ENCODE measurements at places on chromosomes 4 and X.
A peak's percentile ranks its signal among the peaks of the same experiment; 100 is the strongest.

DNA sequence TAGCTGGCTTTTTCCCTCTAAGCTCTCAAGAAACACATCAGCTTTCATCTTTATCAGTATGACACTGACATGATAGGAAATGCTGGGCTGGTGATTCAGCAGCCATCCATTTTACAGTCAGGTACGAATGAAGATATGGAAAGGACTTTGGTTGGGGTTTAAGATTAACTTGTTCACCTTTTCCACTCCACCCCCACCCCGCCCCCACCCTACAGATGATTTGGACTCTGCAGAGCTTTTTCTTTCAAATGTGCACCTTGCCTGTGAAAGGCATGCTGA lies 132.6 kb downstream of the AKAP4 start:
- no peak for DNase-seq

DNA sequence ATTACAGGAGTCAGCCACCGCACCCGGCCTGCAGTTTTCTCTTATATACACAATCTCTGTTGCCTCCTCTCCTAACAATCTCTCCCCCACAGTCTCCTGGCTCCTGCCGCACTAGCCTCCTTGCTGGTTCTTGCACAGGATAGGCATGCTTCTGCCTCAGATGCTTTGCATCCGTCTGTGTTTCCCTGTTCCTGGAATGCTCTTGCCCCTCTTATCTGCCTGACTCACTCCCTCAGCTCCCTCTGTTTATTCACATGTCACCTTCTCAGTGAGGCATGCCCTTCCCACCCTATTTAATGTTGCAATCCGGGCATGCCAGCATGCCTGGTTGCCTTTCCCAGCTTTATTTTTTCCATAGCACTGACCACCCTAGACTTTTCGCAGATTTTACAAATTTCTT lies 161.9 kb downstream of the PHF8 start:
- DNase-seq = no peak

DNA sequence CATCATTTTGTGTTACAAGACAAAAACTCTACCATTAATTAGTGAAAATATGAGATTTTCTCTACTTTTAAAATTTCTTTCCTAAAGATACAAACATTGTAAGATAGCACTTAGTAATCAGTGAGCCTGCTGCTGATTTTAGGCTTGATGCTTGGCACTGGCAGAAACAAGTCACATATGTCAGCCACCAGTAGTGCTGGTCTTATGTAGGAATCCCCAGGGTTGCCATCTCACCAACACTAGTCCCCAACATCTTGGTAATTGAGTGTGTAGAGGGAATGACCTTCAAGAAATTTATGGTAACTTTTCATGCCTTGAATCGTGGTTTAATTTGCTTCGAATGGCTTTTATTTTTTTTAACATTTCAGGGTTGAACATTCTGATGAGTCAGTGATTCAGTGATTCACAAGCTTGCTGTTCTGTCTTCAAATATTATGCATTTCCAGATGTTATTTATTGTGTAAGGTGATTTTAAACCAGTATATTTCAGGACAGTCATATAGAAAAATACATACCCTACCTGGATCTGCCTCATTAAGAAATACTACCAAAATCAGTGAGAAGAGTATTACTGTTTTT lies 11.9 kb downstream of the EXOC1 start:
- DNase-seq = no peak

- no peak for DNase-seq
Measured at GRCh38 chrX:21373001-21373400, 1.2 kb upstream of the CNKSR2 start.

GRCh38 chr4:124685851-124686250 lies 26.7 kb downstream of the ANKRD50 start:
- DNase-seq = no peak

DNA sequence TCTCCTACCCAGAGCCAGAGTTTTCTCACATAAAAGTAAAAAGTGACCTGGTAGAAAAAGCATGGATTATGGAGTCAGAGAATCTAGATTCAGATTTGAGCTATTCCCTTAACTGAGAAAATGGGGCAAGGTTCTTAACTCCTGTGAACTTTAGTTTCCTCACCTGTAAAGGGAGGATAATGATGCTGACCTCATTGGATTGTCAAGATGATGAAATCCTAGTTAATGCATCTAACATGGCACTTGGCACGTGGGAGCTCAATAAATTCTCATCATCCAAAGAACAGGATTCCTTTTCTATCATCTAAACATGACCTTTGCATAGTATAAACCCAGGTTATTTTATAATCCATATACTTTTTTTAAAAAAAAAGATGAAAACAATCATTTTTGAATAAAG lies 18.6 kb downstream of the FHDC1 start:
- no peak for DNase-seq

DNA sequence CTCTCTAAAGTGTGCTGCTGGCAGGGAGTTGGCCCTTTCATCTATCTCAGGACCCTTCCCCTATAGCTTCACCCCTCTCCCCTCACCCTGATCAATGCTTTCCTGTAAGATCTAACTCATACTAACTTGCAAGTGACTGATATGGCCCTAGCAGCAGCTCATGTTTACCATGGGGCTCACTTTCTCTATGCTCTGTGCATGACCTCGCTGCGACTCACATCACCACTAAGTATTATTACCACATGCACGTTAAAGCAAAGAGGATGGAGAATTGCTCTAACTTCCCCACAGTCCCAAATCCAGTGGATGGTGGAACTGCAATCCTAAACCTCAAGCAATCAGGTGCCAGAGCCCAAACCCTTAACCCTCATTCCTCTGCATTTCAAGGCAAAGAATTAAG lies 626.6 kb downstream of the MID1IP1 start:
- no peak for DNase-seq

DNA sequence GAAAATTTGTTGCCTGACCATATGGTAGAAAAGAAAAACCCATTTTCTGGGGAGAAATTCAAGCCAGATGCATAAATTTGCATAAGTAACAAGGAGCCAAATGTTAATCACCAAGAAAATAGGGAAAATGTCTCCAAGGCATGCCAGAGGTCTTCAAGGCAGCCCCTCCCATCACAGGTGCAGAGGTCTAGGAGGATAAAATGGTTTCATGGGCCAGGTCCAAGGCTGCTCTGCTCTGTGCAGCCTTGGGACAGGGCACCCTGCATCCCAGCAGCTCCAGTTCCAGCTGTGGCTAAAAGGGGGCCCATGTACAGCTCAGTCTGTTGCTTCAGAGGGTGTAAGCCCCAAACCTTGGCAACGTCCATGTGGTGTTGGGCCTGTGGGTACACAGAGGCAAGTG lies 200.0 kb downstream of the LARP7 start:
- no peak for DNase-seq

GRCh38 chr4:15757054-15757453 lies 21.1 kb upstream of the CD38 start:
- DNase-seq = peak; percentile 14
